Right ventricle myocardium inferior (tissue), 1 donor: ENCODE measurements at places on chromosomes 12 and 14. TPM values are rescaled to one million over a fixed set of nuclear protein-coding genes. Genes with fewer than 3 reads are reported as not detected.

The PARPBP gene
- total RNA-seq = 0.54 TPM

The CLEC1A gene
- 3.7 TPM for total RNA-seq

The DCN gene
- total RNA-seq = 1,037 TPM

The MMP19 gene
- total RNA-seq = 2.9 TPM

The SLC4A8 gene
- 0.08 TPM for total RNA-seq
